ENCODE measurements at places on chromosomes 1 and 21.

DNA sequence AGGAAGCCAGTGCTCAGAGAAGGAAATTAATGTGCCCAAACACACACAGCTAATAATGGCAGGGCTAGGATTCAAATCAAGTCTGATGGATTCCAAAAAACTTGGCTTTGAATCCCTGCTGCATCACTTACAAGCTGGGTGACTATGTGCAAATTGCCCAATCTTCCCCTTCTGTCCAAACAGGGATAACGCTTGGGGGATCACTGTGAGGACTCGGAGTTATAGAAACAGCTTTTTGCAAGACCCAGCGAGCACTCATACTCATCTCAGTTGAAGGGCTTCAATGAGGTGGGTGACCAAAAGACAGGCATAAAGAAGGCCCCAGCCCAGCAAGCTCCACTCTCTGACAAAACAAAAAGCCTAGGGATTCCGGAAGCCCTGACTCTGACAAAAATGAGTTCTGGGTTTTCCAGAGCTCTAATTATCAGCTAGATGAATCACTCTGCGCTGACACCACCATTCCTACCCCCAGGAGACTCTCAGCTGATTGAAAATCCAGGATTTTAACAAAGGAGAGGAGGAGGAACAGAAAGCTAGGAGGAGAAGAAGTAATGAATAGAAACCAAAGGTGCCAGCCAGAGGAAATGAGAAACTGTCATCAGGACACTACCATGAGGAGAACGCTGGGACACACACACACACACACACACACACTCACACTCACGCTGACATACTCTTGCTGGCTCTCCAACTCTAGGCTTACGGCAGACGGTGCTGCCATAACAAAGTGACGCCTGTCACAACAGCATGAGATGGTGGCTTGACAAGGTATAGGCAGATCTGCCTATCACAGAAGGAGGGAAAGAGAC lies 1.6 kb upstream of the STK40 start:
- DNase-seq, result no peak

DNA sequence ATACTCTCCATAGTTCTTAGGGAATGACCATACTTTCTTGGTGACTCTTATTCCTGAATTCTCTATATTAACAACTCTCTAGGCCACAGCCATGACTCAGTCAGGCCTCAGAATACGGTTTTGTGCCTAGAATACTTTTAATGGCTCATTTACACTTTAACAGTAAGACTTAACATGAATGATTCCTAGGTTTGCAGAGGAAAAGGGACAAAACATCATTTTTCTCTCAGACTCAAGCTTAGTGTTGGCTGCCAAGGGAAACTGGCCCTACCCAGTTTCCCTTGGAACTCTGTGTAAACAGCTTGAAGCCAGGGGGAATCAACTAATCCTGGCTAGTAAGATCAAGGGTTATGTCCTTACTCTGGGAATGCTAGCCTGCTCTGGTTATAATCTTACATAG lies 164.9 kb upstream of the PKN2 start:
- DNase-seq, result no peak

- no peak for DNase-seq
Measured at GRCh38 chr21:42108554-42109340, 37.6 kb downstream of the UMODL1 start.

DNA sequence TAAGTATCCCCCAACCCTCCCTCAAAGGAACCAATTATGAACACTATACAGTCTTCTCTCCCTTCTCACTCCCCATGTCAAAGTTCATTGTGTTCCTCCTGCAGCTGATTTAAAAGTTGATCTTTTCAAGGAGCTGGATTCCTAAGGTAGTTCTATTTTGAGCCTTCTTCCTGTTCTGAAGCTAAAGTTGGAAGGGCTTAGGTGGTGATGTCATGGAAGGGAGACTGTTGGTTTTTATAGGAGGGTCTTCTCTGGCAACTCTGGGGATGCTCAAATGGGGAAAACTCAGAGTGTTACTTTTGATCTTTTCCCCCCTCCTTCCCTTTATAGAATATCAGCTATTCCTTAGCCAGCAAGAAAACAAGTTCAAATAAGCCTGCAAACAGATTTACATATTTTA lies 83.0 kb upstream of the AK4 start:
- DNase-seq, result no peak

DNA sequence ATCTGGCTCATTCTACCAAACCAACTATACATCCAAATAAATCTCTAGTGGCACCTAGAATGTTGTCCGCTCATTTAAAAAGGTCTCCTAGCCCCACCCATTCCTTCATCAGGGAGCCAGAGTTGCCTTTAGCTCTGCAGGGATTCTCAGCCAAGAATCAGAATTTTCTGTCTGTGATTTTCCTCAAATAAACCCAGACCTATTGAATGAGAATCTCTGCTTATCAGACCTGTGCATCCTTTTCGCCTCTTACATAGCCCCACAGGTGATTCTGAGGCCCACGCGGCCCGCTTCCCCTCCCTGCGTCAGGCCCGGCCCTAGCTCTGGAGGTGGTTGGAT lies 410 bp upstream of the TDRD5 start:
- no peak for DNase-seq

DNA sequence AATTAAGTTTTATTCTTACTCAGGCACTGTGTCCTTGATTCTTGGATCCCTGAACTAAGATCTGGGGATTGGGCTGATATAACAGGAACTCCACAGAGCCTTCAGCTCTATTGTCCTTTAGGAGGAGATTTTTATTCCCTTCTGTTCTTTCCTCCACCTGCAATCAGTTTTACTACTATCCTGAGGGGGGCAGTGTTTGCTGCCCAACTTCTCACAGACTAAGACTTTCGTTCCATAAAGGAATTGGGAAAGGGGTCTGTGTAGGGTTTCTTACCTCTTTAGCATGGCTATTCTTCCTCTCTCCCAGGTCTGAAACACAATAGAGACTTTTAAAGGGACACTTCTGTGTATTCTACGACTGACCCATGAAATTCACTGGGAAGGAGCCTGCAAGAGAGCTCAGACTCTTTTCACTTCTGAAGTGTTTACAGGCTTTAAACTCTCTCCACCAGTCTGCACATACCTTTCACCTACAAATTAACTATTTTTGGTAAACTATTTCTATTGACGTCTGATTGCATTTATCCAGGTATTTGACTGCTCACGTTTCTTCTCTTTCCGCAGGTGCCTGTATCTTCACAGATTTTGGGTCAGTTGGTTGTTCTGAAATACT lies 103.3 kb upstream of the DEPDC1 start:
- DNase-seq, result no peak

DNA sequence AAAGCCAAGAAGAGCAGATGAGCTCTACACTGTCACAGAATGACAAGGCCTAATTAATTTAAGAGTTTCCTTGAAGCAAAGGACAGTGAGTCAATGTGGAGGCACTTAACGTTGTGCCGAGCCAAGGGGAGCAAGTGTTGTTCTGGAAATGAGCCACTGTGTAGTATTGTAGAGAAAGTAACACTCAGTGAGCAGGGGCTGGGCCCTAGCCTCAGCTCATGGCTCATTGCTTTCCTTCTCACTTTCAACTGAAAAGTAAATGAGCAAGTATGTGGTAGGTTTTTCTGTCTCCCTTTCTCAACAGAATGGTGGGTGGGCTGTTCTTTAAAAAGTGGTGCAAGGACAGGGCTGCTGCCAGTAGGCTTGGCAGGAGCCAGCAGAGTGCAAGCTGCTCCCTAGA lies 11.8 kb upstream of the KIAA0040 start:
- no peak for DNase-seq

DNA sequence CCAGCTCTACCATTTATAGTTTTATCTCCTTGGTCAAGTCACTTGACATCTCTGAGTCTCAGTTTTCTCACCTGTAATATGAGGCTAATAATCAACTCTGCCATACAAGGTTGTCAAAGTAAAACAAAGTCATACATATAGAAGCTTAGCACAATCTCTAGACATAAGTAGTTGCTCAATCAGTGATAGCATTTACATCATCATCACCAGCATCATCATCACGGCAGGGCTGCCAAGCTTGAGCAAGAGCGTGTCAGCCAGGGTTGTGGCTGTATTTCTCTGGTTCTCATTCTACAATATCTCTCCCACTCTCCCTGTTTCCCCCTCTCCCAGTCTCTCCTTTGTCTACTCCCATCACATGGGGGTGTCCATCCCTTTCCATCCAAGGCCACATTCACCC lies 41.7 kb upstream of the COA6 start:
- no peak for DNase-seq

DNA sequence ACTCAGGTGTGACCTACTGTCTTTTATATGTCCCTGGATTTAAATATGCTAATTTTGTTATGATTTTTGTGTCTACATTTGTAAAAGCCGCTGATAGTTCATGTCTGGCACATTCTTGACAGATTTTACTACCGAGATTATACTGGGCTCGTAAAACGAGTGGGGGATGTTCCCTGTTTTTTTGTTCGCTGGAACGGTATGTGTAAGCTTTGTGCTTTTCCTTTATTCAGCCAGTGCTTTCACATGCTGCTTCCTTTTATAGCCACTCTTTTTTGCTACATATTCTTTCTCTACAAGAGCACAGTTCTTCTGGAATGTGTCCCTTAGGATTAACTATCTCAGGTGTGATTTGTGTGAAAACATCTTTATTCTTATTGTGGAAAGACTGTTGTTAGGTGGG lies 46.6 kb downstream of the ADARB1 start:
- no peak for DNase-seq

GRCh38 chr1:2991753-2992495 lies 29.3 kb upstream of the ACTRT2 start:
- no peak for DNase-seq

DNA sequence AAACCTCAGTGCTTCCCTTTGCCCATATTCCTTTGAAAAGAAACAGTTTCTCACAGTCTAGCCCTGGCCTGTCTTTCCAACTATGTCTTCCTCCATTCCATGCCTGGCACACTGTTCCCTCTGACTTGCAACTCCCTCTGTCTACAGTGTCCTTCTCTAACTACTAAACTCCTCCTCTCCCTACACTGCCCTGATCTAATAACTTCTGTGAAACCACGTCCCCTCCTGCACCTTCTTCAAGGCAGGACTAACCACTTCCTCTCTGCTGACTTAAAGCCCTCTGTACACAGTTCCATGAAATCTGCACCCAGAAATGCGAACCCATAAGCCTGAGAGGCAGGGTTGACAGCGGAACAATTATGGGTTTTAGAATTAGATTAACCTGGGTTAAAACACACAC lies 62.2 kb upstream of the ATP1B1 start:
- peak; percentile 61 for DNase-seq

GRCh38 chr1:217191441-217191840 lies 439.4 kb downstream of the GPATCH2 start:
- no peak for DNase-seq

GRCh38 chr1:62230718-62231117 lies 36.1 kb downstream of the L1TD1 start:
- DNase-seq, result no peak

- no peak for DNase-seq
Measured at GRCh38 chr1:219304227-219305226, 130.8 kb downstream of the LYPLAL1 start.

DNA sequence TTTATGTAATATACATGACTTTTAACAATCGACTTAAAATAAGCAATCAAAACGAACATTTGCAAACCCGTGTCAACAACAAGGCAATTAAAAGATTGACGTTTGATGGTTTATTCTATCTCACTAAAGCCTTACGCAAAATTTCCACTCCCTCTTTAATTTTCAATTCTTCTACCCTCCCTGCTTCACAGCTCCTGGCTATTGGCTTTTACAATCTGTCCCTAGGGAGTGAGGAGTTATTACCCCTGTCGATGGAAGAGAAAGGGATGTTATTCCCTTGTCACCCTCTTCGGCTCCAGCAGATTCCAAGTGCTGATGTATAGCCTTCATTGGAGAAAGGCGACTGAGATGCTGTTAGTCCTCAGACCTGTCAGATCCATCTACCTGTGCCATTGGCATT lies 161.3 kb downstream of the ZNF281 start:
- no peak for DNase-seq

DNA sequence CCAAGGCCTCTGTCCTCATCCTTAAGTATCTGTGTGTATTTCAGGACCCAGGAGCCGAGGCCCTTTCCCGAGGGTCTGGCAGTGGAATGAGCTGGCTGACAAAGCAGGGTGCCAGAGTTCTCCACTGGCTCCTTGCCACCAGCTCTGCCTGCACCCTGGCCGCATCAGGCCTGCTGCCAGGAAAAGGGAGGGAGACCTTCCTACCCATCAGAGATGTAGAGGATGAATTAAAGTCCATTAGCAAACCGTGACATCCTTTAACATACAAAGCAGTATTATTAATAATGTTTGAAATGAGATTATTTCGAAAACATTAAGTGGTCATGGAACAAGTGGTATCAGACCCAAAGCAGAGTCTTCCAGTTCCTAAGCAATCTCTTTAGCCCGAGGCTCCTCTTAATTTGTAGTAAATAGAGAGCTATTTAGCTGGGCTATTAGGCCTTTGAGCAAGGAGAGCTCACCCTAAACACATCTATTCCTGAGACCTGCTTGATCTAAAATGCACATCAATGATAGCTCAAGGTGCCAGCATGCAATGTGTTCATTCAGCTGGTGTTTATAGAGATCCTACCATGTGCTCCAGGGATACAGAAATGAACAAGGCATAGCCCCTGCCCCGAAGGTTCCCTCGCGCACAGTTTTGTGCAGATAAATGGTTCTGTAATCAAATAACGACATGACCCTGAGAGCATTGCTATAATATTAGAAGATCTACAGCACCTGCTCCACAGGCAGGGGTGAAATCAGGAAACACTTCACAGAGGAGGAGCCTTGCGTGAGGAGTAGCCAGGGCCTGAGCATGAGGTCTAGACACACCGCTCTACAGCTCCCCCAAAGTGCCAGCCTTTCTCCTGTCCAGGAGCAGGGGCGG lies 44.0 kb downstream of the FAM163A start:
- no peak for DNase-seq

- no peak for DNase-seq
Measured at GRCh38 chr1:19710825-19711611, 46.3 kb downstream of the HTR6 start.

GRCh38 chr1:186102547-186103148 lies 272.4 kb downstream of the TPR start:
- no peak for DNase-seq

DNA sequence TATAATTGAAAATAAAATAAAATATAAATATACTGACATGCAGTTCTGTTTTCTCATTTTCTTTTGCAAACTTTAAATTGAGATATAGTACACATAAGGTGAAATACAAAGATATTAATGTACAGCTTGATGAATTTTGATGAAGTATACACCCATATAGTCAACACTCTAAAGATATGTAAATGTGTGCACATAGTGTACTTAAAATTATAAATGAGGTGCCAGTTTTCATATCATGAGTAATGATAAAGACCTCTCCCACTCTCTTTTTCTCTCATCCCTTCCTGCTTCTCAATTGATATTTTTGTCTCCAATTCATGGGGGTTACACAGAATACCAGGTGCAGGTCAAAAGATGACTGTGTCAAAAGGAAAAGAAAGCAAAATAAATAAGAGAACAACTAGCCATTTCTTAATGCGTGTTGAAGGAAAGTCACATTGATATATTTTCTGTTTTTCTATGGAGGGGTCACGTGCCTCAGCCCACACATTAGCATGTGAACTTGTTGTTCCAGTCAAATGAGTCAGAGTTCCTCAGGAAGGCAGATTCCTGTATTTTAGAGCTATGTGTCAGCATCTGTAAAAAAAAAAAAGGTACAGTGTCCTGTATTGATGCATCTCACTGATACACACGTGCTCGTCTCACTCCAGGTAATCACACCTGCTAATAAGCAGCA lies 64.3 kb upstream of the HOOK1 start:
- DNase-seq, result no peak

- DNase-seq, result no peak
Measured at GRCh38 chr1:205481218-205481617, 23.3 kb upstream of the CDK18 start.

- DNase-seq, result no peak
Measured at GRCh38 chr21:41683815-41684214, 83.0 kb downstream of the RIPK4 start.

- DNase-seq, result no peak
Measured at GRCh38 chr1:109931189-109931731, 20.6 kb downstream of the CSF1 start.

All from KG1 (cell line).